Cardiac fibroblast (primary cell): ENCODE measurements at places on chromosomes 1 and 21.

- DNase-seq: peak; percentile 49
Measured at GRCh38 chr1:86258101-86258500, 101.5 kb upstream of the COL24A1 start.

GRCh38 chr1:189834813-189835212, 642.9 kb downstream of the BRINP3 start:
- no peak for DNase-seq

- peak; percentile 34 for DNase-seq
Measured at GRCh38 chr1:5938101-5938646, 54.1 kb downstream of the NPHP4 start.

DNA sequence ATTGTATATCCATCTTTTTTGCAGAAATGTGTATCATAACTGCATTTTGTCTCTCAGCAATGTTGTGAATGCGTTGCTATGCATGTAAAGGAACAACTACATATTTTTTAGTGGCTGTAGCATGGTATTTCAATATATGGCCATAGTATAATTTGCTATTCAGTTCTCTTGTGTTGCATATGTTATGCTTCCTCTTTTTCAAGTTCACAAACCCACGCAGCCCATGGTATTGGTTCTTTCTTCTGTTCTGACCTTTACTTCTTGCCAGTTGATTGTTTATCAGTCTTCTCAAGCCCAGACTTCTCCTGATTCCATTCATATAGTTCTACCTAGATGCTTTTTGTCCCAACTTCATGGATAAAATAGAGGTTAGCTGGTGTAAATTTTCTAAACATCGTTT, 6.1 kb downstream of the SLC22A15 start:
- no peak for DNase-seq

- DNase-seq: no peak
Measured at GRCh38 chr1:108612496-108612895, 48.4 kb downstream of the HENMT1 start.

DNA sequence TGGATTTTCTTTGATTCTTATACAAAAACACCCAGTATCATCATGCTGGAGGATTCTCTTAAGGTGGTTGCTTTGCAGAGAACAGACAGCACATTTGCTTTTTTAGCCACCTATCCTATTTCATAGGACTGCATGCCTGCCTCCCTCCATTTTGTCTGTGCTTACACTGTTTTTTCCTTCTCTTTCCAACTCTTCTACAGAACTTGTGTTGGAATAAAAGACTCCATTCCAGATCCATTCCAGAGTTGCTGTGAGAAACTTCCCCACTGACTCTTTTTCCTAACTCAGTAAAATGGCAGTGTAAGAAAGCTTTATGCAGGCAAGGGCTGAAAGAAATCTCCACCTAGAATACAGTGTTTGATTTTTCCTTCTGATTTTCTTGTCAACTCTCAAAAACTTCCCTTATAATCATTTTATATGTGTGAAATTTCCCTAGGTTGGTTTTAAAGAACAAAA, 5.2 kb upstream of the ARID1A start:
- no peak for DNase-seq

DNA sequence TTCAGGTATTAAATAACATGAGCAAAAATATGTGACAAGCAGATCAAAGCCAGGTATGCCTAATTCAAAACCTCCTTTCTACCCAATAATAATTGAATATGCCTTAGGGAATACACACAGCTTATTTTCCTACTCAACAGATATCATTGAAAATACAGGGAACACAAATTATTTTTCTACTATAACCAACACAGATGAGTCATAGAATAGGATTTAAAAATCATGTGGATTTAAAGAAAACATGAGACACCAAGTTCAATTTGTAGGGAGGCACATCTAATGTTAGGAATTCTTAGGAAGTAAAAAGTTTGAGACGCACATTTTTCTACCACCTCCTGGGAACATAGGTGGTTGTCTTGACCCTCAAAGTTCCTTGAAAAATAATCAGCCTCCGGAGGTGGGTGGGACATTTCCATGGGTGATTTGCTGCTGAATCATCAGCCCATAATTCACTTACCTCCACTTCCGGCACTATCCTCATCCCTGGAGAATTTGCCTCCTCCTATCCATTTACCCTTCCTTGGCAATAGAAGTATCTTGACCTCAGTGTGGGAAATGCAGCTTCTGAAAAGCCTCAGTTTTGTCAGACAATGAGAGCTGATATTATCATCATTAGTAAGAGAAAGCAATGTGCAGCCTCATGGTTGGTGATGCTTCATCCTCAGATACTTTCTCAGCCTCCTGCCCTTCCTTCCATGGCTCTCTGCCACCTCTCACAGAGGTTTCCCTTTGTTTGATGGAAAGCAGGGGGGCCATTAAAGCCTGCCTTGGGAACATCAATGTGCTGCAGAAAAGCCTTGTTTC, 33.5 kb upstream of the RGS4 start:
- peak; percentile 97 for DNase-seq

DNA sequence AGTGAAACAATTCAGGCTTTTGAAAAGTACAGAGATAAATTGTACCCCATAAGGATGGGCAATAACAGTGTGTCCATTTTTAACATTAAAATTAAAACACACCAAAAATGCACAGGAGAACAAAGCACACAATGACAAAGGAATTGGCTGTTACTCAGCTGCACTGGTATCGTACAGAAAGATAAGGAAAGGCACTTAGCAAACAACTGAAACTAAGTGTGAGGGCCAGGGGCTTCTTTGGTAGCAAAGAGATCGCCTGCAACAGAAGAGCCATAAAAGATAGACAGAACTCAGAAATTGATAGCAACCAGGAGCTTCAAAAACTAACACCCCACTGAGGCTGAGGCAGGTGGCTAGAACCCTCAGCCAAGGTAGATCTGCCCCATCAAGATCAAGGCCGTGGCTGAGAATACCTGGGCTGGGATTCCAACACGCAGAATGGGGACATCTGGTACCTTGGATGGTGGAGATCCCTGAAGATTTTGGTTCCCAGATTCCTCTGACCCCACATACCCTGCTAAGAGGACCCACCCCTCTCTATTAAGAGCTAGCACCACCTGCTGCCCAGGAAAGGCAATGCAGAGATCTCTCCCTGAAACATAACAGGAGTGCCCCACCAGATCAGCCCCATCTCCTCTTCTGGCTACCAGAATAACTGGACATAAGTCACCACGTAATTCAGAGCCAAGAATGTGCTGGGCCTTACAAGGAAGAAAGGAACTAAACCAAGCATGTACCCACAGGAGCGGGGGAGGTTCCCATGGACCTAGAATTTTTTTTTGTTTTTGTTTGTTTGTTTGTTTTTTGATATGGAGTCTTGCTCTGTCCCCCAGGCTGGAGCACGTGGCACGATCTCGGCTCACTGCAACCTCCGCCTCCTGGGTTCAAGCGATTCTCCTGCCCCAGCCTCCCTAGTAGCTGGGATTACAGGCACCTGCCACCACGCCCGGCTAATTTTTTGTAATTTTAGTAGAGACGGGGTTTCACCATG, 16.2 kb downstream of the PLEKHO1 start:
- DNase-seq: peak; percentile 66

DNA sequence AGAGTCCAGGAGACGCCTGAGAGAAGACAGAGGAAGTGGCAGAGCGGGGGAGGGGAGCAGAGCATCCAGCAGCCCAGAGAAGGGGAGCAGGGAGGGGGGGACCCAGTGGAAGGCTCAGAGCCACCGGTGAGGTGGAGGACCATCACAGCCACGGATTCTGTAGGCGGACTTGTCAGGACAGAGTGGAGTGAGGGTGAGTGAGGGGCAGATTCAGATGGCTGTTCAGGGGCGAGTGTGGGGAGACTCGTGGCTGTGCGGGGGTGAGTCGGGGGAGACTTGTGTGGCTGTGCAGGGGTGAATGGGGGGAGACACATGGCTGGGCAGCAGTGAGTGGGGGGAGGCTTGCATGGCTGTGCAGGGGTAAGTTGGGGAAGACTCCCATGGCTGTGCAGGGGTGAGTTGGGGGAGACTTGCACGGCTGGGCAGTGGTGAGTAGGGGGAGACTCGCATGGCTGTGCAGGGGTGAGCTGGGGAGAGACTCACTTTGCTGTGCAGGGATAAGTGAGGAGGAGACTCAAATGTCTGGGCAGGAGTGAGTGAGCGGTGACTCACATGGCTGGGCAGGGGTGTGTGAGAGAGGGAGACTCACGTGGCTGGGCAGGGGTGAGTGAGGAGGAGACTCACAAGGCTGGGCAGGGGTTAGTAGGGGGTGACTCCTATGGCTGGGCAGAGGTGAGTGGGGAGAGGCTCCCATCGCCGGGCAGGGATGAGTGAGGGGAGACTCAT, 56.8 kb upstream of the ABCG1 start:
- DNase-seq: no peak
